A549 treated with CORT108297 at 1 μM for 4 hours (cell line): ENCODE measurements at places on chromosomes 2 and 18. TPM values are rescaled to one million over a fixed set of nuclear protein-coding genes. Genes with fewer than 3 reads are reported as not detected.

M1AP gene
- not detected in 5 replicates for total RNA-seq

CRYBA2 gene
- total RNA-seq = not detected in 5 replicates

ALKAL2 gene
- not detected in 5 replicates for total RNA-seq

TSPYL6 gene
- total RNA-seq = not detected in 5 replicates
